Fibroblast of skin of left biceps (primary cell): ENCODE measurements at places on chromosomes 1 and 21.
A peak's percentile ranks its signal among the peaks of the same experiment; 100 is the strongest.

GRCh38 chr1:92356956-92357355, 58.1 kb downstream of the RPAP2 start:
- peak; percentile 29 for DNase-seq

- peak; percentile 87 for DNase-seq
Measured at GRCh38 chr1:243718893-243719292, 131.2 kb downstream of the AKT3 start.

- no peak for DNase-seq
Measured at GRCh38 chr1:56666112-56666608, 21.0 kb downstream of the PRKAA2 start.

GRCh38 chr21:45114072-45114471, 39.7 kb downstream of the ADARB1 start:
- no peak for DNase-seq

DNA sequence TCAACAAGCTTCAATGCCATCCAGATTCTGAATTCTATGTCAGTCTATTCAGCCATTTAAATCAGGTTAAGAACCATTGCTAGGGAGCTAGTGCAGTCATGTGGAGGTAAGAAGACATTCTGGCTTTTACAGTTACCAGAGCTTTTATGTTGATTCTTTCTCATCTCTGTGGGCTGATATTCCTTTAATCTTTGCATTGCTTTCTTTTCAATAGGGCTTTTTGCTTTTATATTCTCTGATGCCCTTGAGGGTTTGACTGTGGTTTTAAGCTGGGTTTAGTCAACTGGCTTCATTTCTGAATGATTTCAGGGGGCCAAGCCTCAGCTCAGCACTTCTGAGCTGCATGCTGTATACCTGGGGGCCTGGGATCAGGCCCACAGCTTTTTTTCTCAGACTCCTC, 51.0 kb upstream of the GORAB start:
- DNase-seq, result no peak

DNA sequence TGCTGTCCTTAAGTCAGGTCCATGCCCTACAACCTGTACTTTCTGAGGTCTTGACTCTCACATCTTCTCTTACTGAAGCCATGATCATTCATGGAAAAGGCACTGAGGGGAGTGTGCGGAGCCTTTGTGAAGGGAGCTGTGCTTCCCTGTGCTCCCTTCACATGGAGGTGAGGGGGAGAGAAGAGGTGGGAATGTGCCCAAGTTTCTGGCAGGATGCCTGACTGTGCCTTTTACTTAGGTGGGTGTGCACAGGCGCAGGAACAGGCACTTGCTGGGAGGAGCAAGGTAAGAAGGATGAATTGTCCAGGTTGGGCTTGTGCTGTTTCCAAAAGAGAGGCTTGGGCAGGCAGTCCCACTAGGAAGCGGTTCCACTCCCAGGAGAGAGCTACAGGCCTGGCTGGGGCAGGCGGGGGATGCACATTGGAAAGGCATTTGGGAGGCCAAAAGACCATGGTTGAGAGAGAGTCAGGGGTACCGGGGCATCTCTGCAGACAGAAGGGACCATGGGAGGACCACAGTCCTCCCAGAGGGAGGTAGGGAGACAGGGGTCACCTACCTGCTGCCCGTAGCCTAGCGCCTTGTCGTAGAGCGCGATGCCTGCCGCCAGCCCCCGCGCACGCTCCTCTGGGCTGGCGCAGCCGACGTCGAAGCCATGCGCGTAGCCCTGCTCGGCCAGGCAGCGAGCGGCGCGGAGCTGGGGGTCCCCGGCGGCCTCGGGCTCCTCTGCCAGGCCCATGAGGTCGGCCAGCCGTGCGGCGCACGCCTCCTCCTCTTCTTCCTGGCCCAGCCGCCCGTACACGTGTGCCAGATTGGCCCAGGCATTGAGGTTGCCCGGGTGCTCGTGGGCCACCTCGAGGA, 853 bp downstream of the TTC22 start:
- no peak for DNase-seq

- no peak for DNase-seq
Measured at GRCh38 chr1:24984800-24985522, 54.9 kb upstream of the RUNX3 start.

DNA sequence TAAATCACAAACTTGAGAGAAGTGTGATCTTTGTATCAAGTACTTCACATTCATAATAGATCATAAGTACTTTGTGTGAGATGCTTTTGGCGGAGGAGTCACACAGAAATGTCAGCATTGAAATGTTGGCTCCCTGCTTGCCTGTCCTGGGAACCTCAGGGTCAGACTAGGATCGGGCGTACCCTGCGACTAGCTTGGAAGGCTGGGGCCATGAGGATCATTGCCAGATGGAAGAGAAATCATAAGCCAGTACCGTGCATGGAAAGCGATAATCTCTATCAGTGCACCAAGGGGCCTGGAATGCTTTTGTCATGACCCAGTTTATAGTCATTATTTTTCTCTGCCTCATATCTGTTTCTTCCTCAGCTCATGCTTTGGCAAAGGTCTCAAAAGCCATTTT, 35.5 kb downstream of the MTR start:
- DNase-seq, result no peak

DNA sequence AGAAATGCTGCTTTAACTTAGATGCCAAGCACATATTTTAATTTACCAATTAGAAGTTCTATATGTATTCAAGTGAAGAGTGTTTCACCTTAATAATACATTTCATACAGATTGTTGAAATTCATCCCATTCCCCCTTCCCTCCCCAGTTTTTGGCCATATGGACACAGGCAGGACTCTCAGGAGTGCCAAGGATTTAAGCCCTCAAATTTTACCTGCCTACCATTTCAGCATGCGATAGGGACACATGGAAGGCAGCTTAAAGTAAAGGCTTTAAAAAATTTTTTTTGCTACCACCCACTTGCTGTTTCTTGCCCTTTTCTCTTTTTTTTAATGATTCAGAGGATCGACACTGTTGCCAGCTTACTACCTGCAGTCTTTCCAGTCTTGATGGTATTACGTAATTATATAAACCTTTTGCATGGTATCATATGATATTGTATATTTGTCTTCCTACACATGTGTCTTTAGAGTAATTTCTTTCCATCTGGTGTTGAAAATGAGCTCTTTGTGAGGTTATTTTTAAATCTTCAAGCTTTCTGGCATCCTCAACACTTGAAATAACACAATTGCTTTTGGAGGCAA, 7.0 kb downstream of the EPB41 start:
- DNase-seq, result no peak

DNA sequence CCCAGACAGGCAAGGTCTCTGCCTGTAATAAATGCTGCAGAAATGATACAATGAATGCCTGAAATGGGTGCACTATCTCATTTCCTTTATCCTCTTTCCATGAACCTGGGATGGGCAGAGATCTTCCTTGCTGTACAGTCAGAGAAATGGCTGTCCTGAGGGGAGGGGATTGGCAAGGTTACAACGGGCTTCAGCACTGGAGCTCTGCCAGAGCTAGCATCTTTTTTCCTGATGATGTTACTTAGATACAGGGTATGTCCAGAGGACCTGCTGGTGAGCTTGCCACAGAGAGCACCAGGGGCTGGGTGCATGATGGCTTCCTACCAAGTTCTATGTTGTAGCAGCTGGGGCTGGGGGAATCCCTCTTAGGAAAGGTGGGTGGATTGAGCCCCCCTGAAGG, 115.1 kb downstream of the PLXNA2 start:
- no peak for DNase-seq

DNA sequence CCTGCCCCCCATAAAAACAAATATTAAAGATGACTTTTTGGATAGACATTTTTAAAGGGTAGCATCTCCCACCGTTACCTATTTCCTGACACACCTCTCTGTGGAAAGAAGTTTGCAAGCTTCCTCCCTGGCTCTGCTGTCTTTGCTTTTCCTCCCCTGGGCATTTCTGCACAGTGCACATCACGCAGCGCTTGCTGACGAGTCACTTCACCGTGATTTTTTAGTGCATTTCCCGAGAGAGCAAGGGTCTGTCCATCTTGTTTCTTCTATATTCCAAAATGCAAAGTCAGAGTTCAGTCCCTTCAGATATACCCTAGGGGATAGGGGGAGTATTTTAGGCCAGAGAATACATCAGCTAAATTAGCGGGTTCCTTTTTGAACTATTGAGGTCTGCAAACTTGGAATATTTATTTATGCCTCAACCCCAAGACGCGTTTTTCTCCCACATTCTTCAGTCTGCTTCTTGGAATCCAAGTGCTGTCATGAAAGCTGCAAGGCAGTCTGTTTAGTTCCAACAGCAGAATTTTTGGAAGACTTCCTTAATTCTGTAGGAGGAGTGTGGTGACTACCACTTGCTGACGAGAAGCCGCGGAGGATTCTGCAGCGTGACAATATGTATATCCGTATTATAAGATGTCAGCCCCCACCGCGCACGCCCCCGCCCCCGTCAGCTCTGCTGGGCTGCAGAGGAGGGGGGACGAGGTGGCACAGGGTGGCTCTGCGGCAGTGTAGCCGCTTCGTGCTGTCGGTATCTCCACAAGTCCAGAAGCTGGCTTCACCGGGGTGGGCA, 22.4 kb downstream of the SMYD2 start:
- DNase-seq, result no peak

- no peak for DNase-seq
Measured at GRCh38 chr1:208209286-208209685, 34.9 kb downstream of the PLXNA2 start.

DNA sequence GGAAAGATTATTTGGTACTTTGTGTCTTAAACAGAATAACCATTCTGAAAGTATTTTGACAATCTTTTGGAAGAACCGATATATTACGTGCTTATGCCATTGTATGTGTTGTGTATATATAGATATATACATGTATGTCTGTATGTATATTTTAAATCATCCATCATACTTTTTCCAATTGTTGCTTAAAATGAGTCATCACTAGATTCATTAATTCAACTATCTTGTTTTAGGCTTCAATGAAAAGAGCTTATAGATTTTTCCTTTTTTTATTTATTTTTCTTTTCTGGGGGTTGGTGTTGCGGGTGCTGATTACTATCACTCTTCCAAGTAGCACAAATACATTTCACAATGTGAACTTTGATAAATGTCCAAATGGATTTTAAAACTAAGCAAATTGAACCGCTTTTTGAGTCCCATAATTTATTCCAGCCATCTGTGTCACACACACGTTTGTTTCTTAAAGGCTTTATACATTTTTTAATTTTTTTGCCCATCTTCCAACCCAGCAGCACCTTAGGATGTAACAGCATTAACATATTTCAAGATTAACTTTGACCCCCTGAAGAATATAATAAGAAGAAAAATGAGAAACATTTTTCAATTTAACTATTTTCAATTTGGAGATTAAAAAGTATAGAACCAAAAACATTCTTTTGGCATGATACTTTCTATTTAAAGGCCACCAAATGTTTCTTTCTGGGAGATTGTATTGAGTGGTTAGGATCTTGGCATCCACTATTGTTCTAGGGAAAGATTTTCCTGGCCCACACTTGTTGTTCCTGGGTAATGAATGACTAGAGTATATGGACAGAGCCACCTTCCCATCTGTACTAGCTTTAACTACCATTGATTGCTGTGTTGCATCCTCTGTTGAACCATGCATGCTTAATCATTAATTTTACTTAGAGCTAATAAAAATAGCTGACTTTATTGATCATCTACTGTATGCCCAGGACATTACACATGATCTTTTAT, 9.3 kb upstream of the DPYD start:
- no peak for DNase-seq

DNA sequence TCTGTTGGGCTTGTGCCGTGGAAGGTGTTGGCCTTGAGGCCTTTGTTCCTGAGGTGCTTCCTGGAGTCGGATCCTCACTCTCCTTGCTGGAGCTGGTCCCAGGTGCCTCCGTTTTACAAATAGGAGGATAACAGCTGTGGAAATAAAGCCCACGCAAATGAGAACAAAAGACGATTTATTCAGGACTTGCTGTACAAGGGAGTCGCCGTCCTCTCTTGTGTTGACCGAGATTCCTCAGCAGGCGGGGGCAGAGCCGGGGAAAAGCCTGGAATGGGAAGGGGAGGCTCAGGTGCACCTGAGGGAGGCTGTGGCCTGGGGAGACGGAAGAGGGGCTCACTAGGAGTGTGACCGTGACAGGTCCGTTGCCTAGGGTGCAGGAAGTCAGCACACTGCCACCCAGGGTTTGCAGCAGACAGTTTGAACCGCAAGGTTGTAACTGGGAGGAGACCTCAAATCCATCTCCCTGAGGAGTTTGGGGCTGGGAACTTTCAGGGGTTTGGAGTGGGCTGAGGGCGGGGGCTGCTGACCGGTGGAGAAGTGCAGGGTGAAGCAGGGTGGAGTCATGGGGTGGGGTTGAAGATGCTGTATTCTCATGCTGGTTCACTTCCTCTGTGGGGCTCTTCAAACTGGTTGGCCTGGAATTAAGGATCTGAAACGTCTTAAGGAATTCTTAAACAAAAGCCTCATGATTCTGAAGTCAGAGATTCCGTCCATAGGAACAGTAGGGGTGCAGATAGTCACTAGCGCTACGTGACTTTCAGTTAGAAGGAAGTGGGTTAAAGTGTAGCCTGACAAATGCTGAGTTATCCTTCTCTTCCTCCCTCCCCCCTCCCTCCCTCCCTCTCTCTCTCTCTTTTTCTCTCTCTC, 2.6 kb upstream of the CSTB start:
- no peak for DNase-seq

- DNase-seq, result peak; percentile 86
Measured at GRCh38 chr1:175072099-175072951, 4.7 kb downstream of the TNN start.

DNA sequence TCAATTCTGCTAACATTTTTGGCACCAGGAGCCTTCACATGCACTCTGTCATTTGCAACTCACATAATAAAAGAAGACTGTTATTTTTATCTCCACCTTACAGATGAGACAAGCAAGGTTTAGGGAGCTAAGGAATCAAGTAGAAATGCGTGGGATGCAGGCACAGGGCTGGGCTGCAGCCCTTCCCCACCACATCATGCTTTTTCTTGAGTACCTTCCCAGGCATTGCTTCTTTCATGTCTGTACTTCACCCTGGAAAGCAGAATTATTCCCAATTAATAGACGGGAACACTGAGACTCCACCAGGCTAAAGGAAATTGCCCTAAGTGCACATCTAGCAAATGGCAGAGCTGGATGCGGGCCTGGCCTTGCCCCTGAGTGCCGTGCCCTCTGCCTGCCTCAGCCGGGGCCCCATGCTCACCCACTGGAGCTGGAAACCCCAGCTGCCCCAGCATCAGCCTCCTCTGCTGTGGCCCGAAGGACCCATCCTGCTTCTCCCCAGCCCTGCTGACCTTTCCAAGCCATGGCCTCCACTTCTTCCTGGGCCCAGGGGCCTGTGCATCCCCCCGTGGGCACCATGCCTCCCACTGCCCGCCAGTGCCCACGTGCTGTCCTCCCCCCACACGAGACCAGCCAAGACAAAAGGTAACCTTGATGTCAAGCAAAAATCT, 257.5 kb downstream of the TOMM20 start:
- no peak for DNase-seq

DNA sequence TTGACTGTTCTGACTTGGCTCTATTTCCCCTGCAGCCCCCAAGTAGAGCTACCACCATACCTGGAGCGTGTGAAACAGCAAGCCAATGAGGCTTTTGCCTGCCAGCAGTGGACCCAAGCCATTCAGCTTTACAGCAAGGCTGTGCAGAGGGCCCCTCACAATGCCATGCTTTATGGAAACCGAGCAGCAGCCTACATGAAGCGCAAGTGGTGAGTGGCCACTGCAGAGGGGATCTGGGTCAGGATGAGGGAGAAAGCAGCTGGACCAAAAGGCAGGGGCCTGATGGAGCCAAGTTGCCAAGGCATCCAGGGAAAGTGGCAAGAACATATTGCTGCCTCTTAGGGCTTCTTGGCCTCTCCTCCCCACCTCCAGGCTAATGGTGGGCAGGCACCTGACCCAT, 24.1 kb upstream of the TMEM222 start:
- no peak for DNase-seq
